ENCODE measurements at places on chromosomes 2 and 18.

DNA sequence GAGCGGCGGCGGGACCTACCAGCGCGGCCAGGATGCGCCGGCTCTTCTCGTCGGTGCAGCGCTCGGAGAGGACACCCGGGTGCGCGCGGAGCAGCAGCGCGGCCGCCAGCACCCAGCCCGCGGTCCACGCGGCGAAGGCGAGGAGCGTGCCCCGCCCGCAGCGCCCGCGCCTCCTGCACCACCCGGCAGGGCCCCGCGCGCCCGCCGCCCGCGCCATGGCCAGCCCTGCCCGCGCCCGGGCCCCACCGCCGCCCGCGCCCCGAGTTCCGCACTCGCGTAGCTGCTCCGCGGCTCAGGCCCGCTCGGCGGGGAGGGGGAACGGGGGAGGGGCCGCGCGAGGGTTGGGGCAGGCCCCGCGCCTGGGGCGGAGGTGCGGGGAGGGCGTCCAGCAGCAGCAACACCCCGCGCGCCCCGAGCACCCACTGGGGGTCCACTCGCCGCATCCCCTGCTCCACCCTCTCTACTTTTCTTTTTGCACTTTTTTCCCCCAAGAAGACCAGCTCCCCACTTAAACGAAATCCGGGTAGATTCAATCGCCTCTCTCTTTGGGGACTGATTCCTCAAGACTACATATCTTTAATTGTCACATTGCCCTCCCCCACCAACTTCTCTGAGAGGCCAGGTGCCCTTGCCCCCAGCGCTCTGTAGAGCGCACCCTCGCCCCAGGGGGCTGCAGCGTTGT, at the start of gene DIPK1C:
DIPK1C (minus strand) TSS at position 266 of the 682 bp plus-strand sequence; CDS start at position 217, 49 bp downstream.
- DNase-seq: no peak

DNA sequence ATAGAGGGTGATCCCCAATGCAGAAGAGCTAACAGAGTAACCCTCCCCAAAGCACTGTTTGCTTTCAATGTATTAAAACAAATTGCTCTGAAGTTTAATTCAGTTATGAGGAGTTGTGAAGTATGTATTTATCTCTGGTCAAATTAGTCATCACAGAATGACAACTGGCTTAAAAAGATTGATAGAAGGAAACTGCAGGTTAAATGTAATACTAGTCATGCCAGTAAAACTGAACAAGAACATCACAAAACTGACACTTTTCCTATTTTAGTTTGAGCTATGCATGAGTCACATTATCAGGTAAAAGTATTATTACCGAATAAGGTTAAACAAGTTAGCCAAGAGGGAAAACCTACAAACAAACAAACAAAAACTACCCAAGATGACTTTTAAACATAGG, 99.0 kb upstream of the ACVR1C start:
- no peak for DNase-seq

DNA sequence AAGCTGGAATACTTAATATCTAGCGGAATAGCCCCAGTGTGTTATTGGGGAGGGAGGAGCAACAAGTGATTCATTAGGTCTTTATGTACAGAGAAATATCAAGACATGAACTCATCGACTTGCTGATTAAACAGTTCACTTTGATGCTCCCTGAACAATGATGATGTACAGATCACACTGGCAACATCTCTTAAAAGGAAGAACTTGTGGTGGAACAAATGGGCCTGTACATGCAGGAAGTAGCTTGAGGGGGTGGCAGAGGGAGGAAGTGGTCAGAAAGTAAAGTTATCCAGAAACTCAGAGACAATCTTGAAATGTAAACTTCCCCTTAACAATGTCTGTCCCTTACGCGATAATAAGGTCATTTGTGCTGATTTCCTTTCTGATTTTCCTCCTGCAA, 90.5 kb downstream of the NXPH2 start:
- no peak for DNase-seq

- DNase-seq: no peak
Measured at GRCh38 chr2:8003462-8004075, 678.3 kb upstream of the ID2 start.

DNA sequence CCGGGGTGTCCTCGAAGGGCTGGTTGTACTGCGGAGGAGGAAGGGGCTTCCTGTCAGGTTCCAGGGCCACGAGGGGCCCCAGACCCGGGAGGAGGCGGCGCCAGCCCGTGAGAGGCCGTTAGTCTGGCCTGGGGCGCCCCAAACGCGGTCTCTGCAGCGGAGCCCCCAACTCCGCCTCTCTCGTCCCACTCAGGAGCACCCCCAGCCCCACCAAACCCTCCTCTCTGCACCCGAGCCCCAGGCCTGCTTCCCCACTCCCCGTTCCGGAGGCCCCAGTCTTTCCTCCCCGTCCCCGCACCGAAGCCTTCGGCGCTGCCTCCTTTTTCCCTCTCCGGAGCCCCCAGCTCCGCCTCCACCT, 473 bp downstream of the HJURP start:
- no peak for DNase-seq

DNA sequence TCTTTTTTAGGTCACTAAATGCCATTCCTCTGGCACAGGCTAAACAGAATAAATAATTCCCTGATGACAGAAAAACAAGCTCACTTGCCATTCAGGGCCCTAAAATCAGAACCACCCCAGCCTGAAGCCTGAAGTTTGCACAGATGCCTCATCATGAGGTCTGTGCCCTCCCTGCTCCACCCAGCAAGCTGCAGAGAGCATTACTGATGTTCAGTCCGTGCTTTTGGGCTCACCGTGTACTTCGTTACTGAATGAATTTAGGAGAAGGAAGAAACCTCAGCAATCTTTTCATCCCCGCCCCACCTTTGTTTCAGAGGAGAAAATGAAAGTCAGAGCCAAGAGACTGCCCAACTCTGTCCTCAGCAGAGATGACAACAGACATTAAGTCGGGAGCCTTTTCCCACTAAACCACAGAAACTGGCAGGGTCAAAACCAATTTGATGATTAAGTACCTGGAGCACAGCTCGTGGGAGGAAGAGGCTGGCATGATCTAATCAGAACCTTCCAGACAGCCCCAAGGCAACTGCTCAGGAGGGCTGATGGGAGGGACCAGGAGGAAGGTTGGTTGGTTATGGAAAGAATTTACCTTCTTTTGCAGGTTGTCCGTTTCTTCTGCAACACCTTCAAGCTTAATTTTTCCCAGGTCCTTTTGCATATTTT, 122.7 kb downstream of the LAMA1 start:
- no peak for DNase-seq
